Posterior cingulate gyrus (tissue), 11 donors: ENCODE measurements at places on chromosomes 16 and 17.

GRCh38 chr16:2028620-2029220 lies 2.0 kb downstream of the NHERF2 start:
- no peak for DNase-seq

- DNase-seq = no peak
These were observed 1.3 kb downstream of the FASN start for GRCh38 chr17:82096709-82097183.

GRCh38 chr16:55568207-55568606 lies 1.7 kb downstream of the CAPNS2 start:
- no peak for DNase-seq

DNA sequence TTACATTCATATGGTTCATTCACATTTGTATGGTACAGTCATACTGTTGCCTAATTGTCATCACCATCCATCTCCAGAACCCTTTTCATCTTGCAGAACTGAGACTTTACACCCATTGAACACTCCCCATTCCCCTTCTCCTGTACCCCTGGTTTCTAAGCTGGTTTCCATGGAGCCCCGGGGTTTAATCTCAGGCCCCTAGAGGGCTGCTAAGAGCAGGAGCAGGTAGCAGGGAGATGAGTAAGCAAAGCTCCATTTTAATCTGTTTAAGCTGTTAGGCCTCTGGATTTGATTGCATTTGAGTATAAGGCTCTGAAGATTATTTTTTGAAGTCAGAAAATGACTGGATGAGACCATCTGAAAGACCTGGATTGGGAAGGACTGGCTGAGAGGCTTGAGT lies 68.5 kb upstream of the RPL38 start:
- peak; percentile 13 for DNase-seq

DNA sequence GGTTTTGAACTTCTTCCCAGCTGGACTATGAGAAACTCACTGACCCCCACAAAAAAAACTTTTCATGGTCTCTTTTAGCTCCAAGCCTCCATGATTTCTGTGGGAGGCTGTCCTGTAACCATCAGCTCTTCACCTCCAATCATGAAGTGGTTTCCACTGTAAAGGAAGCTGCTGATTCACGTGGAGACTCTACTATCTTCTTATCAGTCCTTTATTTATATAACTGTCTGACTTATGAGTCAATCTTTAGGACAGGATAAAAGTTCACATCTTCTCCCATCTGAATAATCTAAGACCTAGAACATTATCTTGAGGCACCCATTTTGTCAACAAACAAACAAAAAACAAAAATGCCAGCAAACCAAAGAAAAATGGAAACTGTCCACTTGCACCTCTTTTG lies 409.9 kb downstream of the SLC39A11 start:
- DNase-seq = no peak
